ENCODE measurements at places on chromosomes 7 and 10. TPM values are rescaled to one million over a fixed set of nuclear protein-coding genes. Genes with fewer than 3 reads are reported as not detected.

HOXA5 gene
- 0.70 TPM for total RNA-seq

NACAD gene
- 1.4 TPM for total RNA-seq

GRCh38 chr7:134014935-134015334 is 112.2 kb upstream of the LRGUK start:
- DNase-seq = no peak

DNA sequence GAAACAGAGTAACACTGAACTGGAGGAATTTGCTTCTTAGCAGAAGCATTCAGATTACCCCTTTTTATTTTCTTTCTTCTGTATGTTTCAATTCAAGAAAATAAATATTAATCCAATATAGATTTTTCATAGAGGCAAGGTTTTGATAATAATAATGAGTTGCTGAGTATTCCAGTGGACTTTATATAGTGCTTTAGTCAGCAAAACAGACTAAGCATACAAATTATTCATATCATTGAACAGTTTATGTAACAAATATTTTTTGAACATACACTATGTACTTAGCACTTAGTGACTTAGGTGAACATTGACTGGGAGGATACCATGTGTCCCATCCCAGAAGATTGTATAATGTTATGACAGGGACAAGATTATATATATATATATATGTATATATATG is 32.0 kb downstream of the PPP1R9A start:
- DNase-seq = no peak

- no peak for DNase-seq
These were observed 11.5 kb upstream of the SGMS1 start for GRCh38 chr10:50635286-50635685.

DNA sequence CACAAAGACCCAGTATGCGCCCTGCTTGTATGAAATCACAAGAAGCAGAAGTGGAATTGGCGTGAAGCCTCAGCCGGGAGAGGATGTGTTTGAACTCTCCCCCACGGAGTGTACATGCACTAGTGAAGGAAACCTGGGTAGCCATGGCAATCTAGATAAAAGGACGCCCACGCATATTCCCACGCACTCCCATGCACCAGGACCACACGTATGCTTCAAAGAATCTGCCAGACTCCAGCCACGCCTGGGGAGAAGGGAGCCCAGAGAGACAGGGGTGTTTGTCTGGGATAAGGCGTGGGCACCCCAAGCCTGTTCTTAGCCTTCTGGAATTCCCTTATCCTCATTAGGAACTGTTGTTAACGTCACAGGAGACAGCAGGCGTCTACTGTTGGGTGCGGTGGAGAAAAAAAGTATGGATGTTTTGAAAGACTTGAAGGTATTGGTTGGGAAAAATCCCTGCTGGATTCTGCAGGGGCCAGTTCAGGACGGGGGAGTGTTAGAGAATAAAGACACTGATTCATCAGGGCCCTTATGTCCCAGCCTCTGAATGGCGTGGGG is 28.9 kb upstream of the ECHDC3 start:
- DNase-seq = peak; percentile 55

DNA sequence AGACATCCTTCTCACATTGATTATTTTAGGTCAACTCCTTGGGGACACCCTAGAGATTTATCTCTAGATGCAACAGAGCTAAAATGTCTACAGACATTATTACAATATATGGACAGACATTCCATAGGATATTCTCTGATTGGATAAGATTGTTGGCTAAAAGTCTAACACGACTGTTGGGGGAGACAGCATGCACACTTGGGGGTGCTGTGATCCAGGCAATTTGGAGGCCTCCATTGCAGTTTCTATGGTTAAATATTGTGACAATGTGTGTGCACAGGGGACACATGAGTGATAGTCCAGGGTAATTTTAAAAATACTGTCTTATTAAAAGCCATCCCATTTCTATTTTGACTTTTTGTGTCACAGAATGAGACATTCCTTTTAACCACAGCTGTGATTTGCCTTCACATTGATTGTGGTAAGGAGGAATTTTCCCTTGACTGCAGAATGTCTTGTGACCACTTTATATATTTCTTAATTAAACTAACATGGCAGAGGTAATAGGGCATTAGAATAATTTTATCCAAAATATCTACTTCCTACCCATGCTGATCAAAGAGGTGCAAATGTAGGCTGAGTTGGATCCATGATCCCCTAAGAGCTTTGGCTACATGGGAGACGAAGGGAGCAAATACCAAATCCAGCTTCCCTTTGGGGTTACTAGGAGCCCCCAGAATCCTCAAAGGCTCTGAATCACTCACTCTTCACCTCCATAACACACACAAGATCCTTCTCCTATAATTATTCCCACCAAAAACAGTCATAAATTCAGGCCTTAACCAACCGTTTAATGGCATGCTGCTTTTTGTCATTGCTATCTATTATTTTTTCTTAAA is 7.3 kb downstream of the TFPI2 start:
- no peak for DNase-seq

HERC4 gene
- total RNA-seq = 46.8 TPM

- DNase-seq = no peak
These were observed 93.1 kb downstream of the NRP1 start for GRCh38 chr10:33241351-33241750.

SH3PXD2A gene
- total RNA-seq = 10.6 TPM

DNA sequence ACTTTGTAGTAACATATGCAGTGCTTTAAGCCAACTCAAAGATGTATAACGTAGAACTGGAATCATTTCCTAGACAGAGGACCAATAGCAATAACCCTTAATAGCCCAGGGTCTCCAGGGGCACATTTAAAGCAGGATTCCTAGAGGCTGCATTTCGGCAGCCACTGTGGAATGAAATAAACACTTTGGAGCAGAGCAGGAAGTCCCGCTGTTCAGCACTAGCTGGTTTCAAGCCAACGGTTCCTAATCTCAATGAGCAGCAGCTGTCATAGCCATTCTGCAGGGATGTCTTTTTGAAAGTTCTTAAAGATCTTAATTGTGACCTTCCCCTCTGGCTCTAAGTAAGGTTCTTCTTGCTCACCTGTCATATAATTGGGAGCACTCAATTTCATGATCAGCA is 18.4 kb upstream of the MACROH2A2 start:
- DNase-seq = no peak

DNA sequence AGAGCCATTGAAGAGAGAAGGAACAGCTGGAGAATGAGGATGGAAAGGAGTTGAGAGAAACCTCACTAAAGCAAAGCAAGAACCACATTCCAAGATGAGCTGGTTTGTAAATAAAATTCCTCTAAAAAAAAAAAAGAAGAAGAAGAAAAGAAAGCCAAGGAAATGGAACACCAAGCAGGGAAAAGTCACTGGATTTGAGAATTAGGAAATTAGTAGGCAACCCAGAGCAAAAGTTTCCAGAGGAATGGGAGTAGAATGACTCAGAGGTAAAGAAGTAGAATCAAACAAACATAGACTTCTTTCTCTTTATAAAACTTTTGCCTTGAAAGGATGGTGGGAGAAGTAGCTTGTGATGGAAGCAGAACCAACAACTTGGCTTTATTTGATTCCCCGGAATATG is 3.9 kb downstream of the CH25H start:
- no peak for DNase-seq

MSMB gene
- 2.2 TPM for total RNA-seq

ANKRD2 gene
- not detected for total RNA-seq

TET1 gene
- total RNA-seq = 13.6 TPM
